ENCODE measurements at places on chromosomes 3 and 15.

DNA sequence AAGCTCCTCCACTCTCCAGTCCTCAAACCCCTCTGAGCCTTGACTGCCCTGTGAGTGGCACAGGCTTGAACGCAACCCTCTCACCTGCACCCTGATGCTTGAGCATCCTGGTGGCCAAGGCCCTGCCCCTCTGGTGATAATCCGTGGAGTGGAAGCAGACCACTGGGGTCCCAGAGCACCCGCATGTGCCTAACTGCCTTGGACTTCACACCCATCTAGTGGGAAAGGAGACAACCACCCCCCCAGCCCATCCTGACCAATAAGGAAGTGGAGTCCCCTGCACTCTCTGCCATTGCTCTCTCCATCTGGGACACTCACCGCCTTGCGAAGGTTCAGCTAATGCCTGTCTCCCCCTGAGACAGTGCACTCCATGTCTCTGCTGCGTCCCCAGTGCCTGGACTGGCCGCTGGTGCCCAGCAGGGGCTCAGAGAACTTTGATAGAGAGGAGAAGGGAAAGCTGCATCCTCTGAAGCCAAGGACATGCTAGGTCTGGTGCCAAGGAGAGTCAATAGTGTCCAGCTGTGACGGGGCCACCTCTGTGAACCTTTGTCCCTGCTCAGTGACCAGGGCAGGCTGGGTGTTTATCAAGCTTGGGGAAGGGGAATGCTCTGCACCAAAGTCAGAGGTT, 3.4 kb downstream of the KLF15 start:
- H3K27me3 ChIP-seq = no peaks in the 10 kb centered on the region
- H3K4me3 ChIP-seq = no peak overlapping the region
- DNase-seq = no peak
- H3K27ac ChIP-seq = peak overlapping the region; percentile 99

GRCh38 chr3:5666455-5666854, 478.9 kb downstream of the EDEM1 start:
- H3K4me1 ChIP-seq = no peaks in the 10 kb centered on the region
- no peak overlapping the region for H3K27ac ChIP-seq
- no peaks in the 10 kb centered on the region for H3K27me3 ChIP-seq
- no peaks in the 10 kb centered on the region for H3K36me3 ChIP-seq
- DNase-seq = no peak

DNA sequence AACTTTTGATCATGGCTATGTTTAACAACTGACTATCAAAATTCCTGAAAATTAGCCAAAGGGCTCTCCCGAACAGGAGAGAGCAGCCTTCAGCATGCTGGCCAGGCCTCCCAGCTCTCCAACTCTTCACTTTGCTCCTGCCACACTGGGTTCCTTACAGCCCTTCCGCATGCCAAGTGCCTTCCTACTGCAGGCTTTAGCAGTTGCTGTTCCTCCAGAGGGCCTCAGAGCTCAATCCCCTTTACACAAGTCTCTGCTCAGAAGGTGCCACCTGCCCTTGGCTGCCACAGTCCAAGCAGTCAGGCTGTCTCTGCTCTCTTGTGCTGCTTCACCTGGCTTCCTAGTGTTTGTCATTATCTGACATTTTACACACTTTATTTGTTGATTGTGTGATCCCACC, 553.1 kb upstream of the PPP2R3A start:
- H3K4me1 ChIP-seq = no peaks in the 10 kb centered on the region
- H3K36me3 ChIP-seq = no peaks in the 10 kb centered on the region
- no peak overlapping the region for H3K4me3 ChIP-seq
- no peak overlapping the region for H3K27ac ChIP-seq
- no peak for DNase-seq

GRCh38 chr3:30315447-30315846, 291.0 kb upstream of the TGFBR2 start:
- H3K4me3 ChIP-seq = no peak overlapping the region
- H3K27ac ChIP-seq = no peak overlapping the region
- no peak for DNase-seq
- peaks cover 5% of the 10 kb centered on the region for H3K4me1 ChIP-seq
- no peaks in the 10 kb centered on the region for H3K27me3 ChIP-seq

GRCh38 chr3:175002732-175003143, 143.6 kb downstream of the NAALADL2 start:
- no peak overlapping the region for H3K27ac ChIP-seq
- H3K36me3 ChIP-seq = no peaks in the 10 kb centered on the region
- H3K4me3 ChIP-seq = no peak overlapping the region
- no peaks in the 10 kb centered on the region for H3K4me1 ChIP-seq

DNA sequence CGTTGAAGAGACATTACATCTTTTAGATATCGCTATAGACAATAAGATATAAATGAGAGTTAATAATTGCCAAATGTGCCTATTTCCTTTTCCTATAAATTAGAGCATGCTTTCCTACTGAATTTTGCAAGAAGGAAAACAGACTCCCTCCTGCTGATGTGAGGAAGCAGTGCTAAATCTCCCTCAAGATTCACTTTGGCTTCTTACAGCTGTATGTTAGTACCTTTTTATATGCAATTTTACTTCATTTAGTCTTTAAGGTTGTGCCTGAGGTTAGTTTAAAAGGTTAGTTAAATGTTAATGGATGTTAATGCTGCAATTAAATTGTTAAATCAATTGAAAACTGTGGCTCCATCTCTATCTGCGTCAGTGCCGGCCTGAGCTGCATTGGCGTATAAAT, 728.8 kb downstream of the NR2F2 start:
- DNase-seq = no peak
- H3K4me1 ChIP-seq = no peaks in the 10 kb centered on the region
- H3K36me3 ChIP-seq = no peaks in the 10 kb centered on the region
- no peak overlapping the region for H3K27ac ChIP-seq
- no peaks in the 10 kb centered on the region for H3K27me3 ChIP-seq

DNA sequence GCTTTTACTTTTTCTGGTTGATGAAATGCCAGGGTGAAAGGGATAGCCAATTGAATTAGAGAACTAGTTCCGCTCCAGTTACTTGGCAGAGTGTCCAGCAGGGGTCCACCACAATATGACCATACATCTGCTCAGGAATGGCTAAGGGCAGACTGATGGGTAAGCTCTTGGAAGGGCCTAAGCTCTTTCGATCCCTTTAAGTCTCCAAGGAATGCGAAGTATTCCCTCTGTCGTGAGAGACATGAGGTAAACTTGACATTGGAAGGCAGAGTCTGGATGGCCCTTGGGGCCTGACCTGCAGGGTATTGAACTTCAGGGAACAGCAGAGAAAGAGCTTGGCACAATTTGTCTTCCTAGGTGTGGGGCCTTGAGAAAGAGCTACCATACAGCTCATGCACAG, 805.8 kb downstream of the PLOD2 start:
- DNase-seq = no peak
- H3K36me3 ChIP-seq = no peaks in the 10 kb centered on the region
- no peaks in the 10 kb centered on the region for H3K4me1 ChIP-seq
- no peak overlapping the region for H3K4me3 ChIP-seq
- H3K27me3 ChIP-seq = no peaks in the 10 kb centered on the region
- no peak overlapping the region for H3K27ac ChIP-seq

DNA sequence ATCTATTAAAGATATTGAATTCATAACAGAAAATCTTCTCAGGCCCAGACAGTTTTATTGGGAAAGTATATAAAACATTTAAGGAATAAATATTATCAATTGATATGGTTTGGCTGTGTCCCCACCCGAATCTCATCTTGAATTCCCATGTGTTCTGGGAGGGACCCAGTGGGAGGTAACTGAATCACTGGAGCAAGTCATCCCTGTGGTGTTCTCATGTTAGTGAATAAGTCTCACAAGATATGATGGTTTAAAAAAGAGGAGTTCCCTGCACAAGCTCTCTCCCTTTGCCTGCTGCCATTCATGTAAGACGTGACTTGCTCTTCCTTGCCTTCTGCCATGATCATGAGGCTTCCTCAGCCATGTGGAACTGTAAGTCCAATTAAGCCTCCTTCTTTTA, 160.5 kb downstream of the ANO10 start:
- no peak for DNase-seq
- H3K36me3 ChIP-seq = no peaks in the 10 kb centered on the region

DNA sequence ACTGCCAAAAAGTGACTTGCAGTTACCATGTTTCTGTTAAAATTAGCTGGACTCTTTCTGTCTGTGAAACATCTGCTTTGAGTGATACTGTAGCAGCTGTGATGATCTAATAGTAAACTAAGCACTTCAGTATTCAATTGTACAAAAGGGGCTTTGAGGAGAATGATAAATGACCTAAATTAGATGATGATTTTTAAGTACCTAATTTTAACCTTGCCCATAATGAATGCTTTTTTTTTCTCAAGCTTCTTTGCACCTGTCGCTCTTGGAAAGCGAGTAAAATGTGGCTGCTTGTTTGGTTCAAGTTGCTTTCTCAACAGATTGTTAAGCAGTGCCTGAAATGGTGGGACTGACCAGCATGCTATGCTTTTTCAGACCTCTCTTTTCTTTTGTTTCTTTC, 752.3 kb downstream of the EPHA3 start:
- H3K4me3 ChIP-seq = no peak overlapping the region
- H3K36me3 ChIP-seq = no peaks in the 10 kb centered on the region
- DNase-seq = no peak
- no peaks in the 10 kb centered on the region for H3K27me3 ChIP-seq
- H3K27ac ChIP-seq = no peak overlapping the region
- H3K4me1 ChIP-seq = no peaks in the 10 kb centered on the region

GRCh38 chr3:89787485-89787884, 680.1 kb downstream of the EPHA3 start:
- no peaks in the 10 kb centered on the region for H3K36me3 ChIP-seq
- H3K27ac ChIP-seq = no peak overlapping the region
- H3K4me3 ChIP-seq = no peak overlapping the region
- H3K4me1 ChIP-seq = no peaks in the 10 kb centered on the region

- no peaks in the 10 kb centered on the region for H3K36me3 ChIP-seq
- H3K27me3 ChIP-seq = no peaks in the 10 kb centered on the region
- no peak overlapping the region for H3K27ac ChIP-seq
Observed at GRCh38 chr3:21826416-21826815, 75.4 kb upstream of the ZNF385D start.

DNA sequence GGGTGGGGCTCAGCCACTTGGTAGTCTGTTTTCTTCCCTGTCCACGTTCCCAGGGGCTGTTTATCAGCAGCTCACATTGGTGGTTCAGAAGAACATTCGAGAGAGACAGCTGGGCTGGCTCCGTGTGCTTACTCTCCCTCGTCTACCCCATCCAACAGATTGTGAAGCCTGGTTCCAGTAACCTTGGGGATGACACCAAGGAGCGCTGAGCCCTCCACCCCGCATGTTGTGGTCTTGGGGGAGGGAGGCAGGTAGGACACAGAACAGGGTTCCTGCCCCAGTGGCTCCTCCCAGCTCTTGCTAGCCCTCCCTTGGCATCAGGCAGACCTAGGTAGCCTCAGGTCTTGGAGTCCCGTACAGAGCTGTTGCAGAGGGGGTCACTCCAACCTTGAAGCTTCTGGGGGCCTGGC, 33.1 kb downstream of the KLF13 start:
- no peak for DNase-seq
- H3K4me3 ChIP-seq = no peak overlapping the region
- peaks cover 100% of the 10 kb centered on the region for H3K4me1 ChIP-seq
- no peaks in the 10 kb centered on the region for H3K36me3 ChIP-seq

GRCh38 chr3:88824666-88825564, 282.5 kb upstream of the EPHA3 start:
- DNase-seq = no peak
- H3K4me3 ChIP-seq = no peak overlapping the region
- H3K36me3 ChIP-seq = no peaks in the 10 kb centered on the region

DNA sequence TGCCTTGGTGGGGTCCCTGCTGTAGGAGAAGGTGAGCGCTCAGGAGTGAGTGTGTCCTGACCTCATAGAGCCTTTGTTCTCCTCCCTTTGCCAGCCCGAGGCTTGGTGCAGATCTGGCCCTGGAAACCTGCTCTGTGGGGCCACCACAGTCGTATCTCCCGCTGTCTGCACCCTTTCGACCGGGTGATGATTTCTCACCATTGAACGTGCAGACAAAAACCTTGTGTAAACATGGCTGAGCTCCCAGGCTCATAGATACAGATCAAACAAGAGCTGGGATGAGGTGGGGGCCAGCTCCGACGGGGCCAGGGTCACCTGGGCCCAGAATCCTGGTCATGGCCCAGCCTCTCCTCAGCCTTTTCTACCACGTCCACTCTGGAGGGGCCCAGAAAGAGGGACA, 34.6 kb upstream of the ESYT3 start:
- H3K27ac ChIP-seq = no peak overlapping the region
- H3K27me3 ChIP-seq = no peaks in the 10 kb centered on the region
- no peaks in the 10 kb centered on the region for H3K36me3 ChIP-seq
- H3K4me1 ChIP-seq = peaks cover 7% of the 10 kb centered on the region
